NCI-H1694 (cell line): ENCODE measurements at places on chromosomes 7 and 10.

- DNase-seq = no peak
These were observed 11.5 kb downstream of the SCRN1 start for GRCh38 chr7:29977886-29978651.

DNA sequence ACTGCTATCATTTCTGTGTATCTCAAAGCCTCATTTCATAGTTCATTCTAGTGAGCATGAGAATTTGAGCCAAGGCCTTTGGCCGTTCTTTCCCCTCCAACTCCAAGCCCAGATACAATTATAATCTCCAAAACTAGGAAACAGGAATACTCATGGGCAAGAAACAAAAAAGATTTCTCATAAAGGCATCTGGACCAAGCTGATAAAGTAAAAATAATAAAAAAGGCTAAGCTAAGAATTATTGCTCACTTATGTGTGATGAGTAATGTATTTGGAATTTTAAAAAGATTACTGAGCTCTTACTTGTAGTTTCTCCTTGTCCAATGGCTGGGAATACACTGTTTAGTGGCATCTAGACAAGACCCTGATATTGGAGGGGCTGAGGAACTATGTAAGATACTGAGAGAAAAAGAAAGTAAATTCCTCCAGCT lies 196.4 kb upstream of the POM121L12 start:
- no peak for DNase-seq

- DNase-seq = no peak
These were observed 36.2 kb downstream of the LARP4B start for GRCh38 chr10:895324-895723.

DNA sequence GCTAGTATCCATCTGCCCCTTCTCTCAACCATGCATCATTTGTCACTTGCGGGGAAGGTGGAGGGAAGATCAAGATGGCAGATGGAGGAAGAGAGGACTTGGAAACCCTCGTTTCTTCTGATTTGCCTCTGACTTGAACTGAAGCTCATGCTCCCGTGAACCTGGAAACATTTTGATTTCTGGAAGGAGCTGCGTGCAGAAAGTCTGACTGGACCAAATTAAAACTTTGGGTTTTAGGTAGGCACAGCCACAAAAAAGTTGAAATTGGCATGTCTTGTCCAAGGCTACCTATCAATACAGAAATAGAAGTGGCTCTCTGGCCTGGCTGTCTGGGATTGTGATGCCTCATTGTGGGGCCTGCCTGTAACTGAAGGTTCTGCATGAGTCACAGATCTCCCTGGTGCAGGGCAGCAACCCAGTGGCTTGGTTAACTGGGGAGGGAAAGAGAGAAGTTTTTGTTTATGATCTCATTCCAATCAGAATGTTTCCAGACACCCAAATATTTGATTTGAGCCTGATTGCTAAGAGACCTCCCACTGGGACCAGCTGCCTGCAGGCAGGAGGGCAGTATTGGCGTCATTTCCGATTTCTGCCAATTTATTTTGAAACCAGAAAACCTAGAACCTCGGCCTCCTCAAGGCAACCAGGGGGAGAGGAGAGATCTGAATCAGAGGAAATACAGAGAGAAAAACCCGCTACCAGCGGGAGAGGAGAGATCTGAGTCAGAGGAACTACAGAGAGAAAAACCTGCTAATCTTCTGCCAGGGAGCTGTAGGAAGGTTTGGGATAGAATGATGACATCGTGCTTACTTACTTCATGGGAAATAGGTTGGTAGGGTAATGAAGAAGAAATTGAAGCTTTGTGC lies 363.6 kb downstream of the ANKRD30A start:
- DNase-seq = no peak

DNA sequence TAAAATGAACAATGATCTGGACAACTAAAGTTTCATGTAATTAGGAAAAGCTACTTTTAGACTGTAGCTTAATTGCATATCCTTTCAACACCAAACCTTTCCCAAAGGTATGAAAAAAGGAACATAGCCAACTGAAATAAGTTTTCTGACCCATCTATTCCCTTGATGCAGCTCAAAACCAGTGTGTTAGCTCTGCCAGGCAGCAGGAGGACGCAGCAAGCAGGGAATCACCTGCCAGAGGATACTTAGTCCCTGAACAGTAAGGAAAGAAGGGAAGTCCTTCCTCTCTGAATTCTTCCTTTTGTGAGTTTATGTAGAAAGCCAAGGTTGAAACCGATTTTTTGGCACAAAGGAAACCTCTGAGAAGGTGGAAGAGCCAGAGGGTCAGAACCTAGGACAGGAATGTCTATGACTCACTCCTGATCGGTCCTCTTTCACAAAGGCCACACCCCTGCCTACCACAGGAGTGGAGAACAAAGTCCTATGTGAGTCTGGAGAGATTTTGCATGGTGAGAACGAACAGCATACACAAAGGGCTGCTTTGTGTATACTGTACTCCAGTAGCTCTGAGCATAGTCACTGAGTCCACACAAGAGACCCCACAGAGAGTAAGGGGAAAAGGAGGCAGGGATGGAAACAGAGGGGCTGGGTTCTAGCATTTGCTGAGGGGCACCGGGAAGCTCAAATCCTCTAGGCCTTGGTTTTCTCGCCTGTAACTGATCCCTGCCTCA lies 68.8 kb upstream of the GSDME start:
- no peak for DNase-seq

- DNase-seq = no peak
These were observed 189.8 kb upstream of the PRKCQ start for GRCh38 chr10:6769704-6770417.

DNA sequence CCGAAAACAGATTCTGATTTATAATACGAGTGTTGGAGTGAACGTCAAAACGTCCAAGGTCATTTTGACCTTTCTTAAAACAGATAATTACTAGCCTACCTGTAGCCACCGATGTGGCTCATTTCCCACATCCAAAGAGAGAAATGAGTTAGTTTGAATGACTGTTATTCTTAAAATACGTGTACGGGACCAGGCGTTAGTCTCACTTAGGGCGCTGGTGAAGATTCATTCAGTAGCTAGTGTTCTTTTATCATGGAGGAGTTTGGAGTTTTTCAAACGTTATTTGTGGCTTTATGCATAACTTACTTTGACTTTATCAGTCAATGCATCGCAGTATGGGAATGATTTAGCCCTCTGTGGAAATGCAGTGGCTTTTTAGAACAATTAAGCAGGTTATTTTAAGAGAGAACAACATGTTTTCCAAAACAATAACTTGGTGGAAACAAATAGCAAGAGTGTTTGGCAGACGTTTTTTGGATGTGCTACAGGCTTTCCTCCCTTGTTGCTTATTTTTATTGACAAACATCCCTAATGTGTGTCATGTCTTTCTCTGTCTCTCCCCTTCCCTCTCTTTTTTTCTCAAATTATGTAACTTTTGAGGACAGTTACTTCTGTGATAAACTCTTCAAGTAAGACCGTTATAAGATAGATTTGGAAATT lies 1.6 kb downstream of the BICC1 start:
- no peak for DNase-seq

DNA sequence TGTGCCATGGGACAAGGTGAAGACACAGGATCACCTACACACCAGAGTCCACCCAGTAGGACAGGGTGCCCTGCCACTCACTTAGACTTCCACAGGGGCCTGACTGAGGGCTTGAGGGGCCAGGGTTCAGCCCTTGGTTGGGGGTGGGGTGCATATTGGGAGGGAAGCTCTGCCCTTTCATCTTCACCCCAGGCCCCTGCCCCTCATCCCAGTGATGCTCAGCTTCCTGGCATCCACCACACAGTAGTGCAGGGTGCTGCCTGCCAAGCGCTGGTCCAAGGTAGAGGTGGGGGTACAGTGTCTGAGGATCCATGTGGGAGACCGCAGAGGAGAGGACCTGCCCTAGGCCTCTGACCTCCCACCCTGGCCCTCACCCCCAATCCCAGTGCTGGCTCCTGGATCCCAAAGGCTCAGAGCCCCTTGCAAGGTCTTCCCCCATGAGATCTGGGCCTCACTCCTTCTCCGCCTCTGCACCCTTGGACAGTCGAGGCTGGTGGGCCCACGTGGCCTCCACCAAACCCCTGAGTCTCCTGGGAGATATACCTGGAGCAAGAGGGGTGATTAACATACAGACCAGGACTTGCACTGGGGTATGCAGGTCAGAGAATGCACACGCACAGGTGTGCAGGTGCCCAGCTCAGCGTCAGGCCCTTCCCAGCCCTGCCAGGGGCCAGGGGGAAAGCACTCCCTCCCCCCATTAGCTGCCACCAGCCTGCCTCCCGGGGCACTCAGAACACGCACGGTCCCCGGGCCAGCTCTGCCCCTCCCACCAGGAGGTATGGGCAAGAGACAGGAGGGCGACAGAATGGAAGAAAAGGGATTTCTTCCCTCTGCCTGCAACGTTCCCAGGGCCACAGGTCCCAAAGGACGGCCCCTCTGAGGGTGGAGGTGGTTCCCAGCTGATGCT lies 8.6 kb upstream of the IRF5 start:
- DNase-seq = no peak

DNA sequence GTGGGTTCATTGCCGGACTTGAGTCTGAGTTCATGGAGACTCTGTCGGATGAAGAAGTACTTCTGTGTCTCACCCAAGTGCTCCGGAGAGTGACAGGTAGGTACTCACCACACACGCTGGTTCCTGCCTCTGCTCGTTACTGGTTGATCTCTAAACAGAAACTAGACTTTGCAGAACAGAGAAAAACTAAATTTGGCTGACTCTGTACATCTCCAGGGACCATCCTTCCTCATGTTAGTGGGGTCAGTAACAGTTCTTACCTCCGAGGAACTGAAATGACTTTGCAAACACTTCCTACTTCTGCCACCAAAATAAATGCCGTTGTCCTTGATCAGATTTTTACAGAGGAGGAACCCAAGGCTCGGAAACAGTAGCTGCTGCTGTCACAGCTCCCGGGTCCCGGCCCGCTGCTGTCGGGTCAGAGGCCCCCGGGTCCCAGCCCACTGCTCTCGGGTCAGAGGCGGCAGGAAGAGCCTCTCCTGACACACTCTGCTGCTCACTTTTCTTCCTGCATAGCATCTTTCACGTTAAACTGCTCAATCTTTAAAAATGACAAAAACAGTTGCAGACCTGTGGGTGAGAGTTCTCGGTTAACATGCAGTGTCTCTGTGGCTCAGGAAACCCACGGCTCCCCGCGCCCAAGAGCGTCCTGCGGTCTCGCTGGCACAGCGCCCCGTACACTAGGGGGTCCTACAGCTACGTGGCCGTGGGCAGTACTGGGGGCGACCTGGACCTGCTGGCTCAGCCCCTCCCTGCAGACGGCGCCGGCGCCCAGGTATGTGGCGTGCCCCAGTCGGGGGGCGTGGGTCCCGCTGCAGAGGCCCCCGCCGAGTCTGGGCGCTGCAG lies 4.8 kb upstream of the MTG1 start:
- DNase-seq = no peak

- DNase-seq = no peak
These were observed 41.0 kb upstream of the LAMB4 start for GRCh38 chr7:108171164-108171563.

GRCh38 chr7:76283254-76284159 lies 19.0 kb upstream of the HSPB1 start:
- DNase-seq = no peak

- no peak for DNase-seq
These were observed 58.3 kb downstream of the VIPR2 start for GRCh38 chr7:159086301-159086925.

GRCh38 chr10:49284356-49284755 lies 14.6 kb upstream of the C10orf71 start:
- no peak for DNase-seq

DNA sequence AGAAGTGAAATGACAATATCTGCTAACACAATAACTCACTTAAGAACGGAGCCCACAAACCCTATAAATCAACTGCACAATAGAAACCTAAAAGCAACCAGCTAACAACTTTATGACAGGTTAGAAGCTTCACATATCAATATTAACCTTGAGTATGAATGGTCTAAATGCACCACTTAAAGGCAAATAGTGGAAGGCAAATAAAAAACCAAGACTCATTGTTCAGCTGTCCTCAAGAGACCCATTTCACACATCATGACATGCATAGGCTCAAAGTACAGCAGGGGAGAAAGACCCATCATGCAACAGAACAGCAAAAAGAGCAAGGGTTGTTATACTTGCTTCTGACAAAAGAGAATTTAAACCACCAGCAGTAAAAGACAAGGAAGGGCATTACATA lies 46.8 kb downstream of the CDC14C start:
- no peak for DNase-seq

DNA sequence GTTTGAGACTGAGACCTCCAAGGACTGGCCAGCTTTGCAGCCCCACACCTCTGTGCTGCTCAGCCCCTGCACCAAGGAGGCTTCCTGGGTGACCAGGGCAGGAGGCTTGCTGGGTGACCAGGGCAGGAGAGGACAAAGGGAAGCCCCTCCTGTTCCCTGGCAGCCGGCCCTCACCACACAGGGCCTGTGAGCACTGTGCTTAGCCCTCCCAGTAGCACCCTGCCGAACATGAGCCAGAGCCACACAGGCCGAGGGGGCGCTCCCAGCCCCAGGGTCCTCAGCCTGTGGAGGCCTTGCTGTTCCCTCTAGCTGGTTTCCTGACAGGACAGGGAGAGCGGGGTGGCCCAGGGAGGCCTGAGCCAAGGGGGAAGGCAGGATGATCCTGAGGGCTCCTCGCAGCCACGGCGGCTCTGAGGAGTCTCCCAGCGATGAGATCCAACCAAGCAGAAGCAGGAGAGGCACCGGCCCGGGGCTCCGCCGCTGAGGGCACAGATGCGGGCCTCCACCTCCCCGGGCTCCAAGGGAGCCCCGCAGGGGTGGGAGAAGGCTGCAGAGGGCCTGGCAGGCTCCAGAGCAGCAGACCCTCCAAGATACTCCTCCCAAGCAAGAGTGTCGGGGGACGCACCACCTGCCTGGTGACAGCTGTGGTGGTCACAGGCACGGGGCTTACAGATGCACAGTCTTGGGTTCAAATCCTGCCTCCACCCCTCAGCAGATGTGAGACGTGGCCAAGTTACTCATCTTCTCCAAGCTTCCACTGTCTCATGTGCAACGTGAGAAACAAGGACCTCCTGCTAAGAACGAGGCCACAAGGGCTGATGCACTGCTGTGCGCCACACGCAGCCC lies 22.5 kb downstream of the WDR86 start:
- no peak for DNase-seq

- DNase-seq = no peak
These were observed 71.1 kb upstream of the INSYN2A start for GRCh38 chr10:127267442-127267841.

- DNase-seq = peak; percentile 69
These were observed 8.2 kb downstream of the TACR2 start for GRCh38 chr10:69408318-69409175.

GRCh38 chr7:64888901-64889685 lies 14.0 kb upstream of the ZNF273 start:
- no peak for DNase-seq

- DNase-seq = no peak
These were observed 49.1 kb upstream of the FOXK1 start for GRCh38 chr7:4633012-4633411.

- no peak for DNase-seq
These were observed 841.5 kb downstream of the GRM8 start for GRCh38 chr7:126411032-126411820.

DNA sequence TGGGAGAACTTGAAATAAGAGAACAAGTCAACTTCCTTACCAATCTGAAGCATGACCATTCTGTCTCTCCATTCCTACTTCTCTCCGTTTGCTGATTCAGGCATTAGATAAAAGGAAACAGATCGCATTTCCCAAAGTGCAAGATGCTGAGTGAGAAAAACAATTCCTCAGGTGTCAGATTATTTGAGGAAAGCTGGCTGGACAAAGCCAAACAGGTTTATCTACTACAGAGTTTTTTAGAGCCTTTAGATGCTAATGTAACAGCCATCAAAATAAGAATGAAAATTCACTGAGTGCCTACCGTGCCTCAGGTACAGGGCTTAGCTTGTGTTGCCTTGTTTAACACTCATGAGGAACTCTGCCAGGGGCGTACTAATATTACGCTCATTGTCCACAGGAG lies 135.9 kb upstream of the MBL2 start:
- no peak for DNase-seq
